ENCODE measurements at places on chromosomes 12 and 14.

GRCh38 chr12:109082751-109083150, 10.5 kb downstream of the ALKBH2 start:
- no peak for DNase-seq

DNA sequence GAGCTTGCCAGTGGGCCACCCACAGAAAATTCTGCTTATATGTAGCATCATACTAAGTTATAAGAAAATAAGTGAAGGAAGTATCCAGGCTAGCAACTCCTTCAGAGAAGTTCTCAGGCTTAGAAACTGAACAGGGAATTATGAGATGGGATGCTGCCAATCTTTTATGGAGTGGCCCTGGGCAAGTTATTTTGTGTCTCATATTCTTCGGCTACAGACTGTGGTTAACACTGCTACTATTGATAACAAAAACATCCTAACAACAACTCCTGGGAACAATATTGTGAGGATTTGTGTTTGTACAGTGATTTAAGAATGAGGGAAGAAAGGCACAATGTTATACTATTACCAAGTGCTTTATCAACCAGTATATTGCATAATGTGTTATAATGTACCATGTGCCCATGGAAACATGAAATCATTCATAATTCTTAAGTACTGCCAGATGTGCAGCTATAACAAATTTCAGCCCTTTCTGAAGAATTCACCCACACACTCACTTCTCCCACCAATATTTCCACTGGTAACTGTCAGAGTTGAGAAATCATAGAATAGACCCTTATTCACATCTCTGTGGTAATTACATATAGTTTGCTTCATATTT, 113.3 kb upstream of the SOX5 start:
- no peak for DNase-seq

- DNase-seq, result no peak
Measured at GRCh38 chr14:100135784-100136183, 23.7 kb downstream of the DEGS2 start.

DNA sequence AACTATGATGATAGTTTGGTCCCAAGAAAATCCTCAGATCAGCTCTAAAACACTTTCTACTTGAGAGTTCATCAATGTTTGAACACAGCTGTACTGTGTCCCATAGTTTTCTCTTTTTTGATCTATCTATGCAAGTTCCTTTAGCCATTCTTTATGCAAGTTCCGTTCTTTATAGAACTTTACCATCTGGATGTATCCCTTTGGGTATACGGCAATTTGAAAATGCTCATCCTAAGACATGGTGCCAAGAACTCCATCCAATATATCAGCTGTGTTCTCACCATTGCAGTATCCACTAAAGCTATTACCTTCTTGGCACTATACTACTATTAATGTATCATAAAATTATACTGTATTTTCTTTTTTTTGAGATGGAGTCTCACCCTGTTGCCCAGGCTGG, 276.9 kb downstream of the NOVA1 start:
- no peak for DNase-seq

GRCh38 chr12:91507754-91508153, 325.1 kb upstream of the DCN start:
- DNase-seq, result no peak

- peak; percentile 71 for DNase-seq
Measured at GRCh38 chr14:104865081-104865630, at the start of gene CEP170B. Gene CEP170B (plus strand): TSS chr14:104865268. CDS start chr14:104868451, 3,183 bp downstream.
